Stomach (tissue), 19 donors: ENCODE measurements at places on chromosomes 2 and 18. TPM values are rescaled to one million over a fixed set of nuclear protein-coding genes. Genes with fewer than 3 reads are reported as not detected.

- DNase-seq: no peak
Measured at GRCh38 chr18:27825689-27826088, 351.2 kb downstream of the CDH2 start.

- no peak for DNase-seq
Measured at GRCh38 chr2:127428057-127428814, 10.0 kb downstream of the PROC start.

The C2orf80 gene
- total RNA-seq: not detected

- no peak for DNase-seq
Measured at GRCh38 chr2:184527058-184527457, 71.3 kb upstream of the ZNF804A start.

The PTPN2 gene
- 66.7 TPM for total RNA-seq

GRCh38 chr18:32550963-32551362, 80.3 kb upstream of the GAREM1 start:
- no peak for DNase-seq

- DNase-seq: no peak
Measured at GRCh38 chr2:130765464-130765863, 10.1 kb downstream of the AMER3 start.

GRCh38 chr2:238060096-238060541, 682 bp upstream of the SCLY start:
- no peak for DNase-seq

The ZAP70 gene
- total RNA-seq: 4.8 TPM

DNA sequence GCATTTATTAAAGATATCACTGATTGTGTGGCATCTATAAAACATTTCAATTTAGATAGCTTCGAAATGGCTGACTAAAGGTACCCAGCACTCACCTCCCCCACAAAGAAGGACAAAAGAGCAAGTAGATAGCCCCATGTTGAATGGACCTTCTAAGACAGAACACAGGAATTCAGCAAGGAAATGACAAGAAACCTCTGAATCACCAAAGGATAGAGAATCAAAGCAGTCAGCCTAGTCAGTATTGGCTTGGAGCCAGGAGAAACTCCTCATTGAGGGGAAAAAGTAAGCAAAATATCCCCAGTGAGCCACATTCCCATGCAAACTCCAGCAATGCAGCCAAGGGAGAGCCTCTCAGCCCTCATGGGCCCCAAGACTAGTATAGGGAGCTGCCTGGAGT, 113.7 kb downstream of the BARD1 start:
- no peak for DNase-seq

DNA sequence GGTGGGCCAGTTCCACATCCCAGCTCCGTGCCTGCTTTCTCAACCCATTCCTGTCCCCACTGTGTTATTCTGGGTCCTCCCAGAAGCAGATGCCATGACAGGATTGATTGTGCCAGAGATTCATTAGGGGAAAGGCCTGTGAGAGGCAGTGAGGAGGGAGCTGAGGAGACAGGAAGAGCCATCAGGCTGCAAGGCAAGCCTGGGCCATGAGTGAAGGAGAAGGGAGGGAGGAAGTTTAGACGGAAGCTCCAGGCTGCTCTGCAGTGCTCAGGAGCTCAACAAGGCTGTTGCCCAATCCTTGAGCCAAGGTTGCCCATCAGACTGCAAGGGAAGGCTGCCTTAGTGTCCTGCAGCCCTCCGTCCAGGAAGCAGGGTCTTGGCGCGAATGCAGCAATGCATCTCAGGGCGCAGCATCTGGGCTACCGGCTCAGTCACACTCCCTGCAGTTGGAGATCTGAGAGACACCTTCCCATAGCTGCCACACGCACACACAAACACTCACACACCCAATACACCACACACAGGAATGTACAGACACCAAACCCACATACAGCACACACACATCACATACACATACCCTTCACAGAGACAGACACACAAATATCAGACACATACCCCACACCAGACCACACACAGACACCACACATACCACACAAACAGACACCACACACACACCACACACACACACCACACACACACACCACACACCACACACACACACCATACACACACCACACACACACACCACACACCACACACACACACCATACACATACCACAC, 139.5 kb upstream of the NDUFV2 start:
- no peak for DNase-seq

- DNase-seq: no peak
Measured at GRCh38 chr2:59584958-59585357, 968.5 kb downstream of the BCL11A start.

- DNase-seq: no peak
Measured at GRCh38 chr2:111194835-111195621, 74.3 kb downstream of the BCL2L11 start.

DNA sequence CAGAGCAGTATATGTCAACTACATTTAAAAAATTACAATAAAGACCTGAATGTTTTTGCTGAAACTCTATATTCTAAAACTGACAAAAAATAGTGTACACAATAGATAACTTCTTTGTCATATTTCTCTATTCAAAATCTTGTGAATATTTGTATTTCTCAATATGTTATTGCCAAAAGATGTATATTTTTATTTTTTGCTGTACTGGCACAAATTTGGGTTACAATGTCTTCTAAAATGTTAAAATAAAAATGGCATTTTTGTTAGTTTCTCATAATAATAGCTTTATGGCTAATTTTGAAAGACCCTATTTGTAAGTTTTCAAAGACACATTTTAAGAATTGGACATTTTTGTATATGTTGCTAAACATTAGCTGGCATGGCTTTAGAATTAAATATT, 630 bp upstream of the ARHGEF33 start:
- DNase-seq: no peak

GRCh38 chr2:230723363-230723762, 10.7 kb downstream of the CAB39 start:
- peak; percentile 27 for DNase-seq

The PDE11A gene
- 0.43 TPM for total RNA-seq
